ENCODE measurements at places on chromosomes 11 and 22.

DNA sequence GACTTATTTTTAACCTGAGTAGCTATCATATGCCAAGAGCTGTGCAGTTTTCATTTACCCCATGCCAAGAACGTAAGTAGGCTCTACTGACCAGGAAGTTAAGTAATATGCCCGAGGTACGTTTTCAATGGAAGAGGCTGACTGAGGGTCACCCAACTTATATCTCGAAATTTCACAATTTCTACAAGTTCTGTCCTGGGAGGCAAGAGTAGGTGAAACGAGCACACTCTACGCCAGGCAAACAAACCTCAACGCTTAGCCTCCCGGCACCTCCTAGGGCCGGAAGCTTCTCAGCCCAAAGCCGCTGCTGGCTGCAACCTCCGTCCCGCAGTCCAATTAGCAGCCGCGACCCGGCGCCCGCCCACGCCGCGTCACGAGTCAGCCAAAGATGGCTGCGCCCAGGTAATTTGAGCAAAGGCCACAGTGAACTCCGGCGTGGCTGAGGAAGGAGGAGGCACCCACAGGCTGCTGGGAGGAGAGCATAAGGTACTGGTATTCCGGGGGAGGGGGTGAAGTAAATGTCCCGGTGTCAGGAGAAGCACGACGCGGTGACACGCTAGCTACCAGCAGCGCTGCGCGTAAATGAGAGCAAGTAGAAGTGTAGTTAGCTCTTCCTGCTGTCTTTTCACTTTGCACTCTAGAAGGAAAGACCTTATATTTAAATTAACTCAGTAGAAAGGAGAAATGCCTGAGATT is at the start of gene TMEM126A:
Gene TMEM126A, plus strand, starts transcription at position 364 of the 696 bp plus-strand sequence. CDS start 2,289 bp downstream, outside the sequence.
- DNase-seq = peak; percentile 90

- no peak for DNase-seq
Observed at GRCh38 chr22:44332946-44333345, 20.2 kb upstream of the SHISAL1 start.

- DNase-seq = no peak
Observed at GRCh38 chr11:69027704-69028372, 14.8 kb upstream of the MRGPRF start.

GRCh38 chr11:110763249-110764011 is 51.2 kb upstream of the ARHGAP20 start:
- no peak for DNase-seq

DNA sequence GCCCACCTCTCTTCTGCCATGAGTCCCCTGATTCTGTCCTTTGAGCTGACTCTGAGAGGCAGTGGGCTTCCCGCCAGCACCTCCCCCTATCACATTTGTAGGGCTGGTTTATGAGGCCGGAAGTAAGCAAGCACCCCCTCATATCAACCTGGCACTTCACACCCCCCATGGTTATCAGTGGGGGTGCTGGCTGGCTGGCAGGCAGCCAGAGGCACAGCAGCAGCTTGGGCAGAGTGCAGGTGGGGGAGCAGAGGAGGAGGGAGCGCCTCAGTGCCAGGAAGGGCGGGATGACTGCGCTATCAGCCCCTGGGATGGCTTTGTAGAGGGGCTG is 22.9 kb upstream of the CHRM4 start:
- DNase-seq = peak; percentile 94

- DNase-seq = no peak
Observed at GRCh38 chr22:35498026-35498800, 42.4 kb upstream of the RASD2 start.
